ENCODE measurements at places on chromosomes 7 and 10. TPM values are rescaled to one million over a fixed set of nuclear protein-coding genes. Genes with fewer than 3 reads are reported as not detected.

Gene OR13A1
- 0.15 TPM for total RNA-seq

Gene TES
- total RNA-seq = 0.20 TPM

Gene CYP2E1
- not detected for total RNA-seq

Gene HGF
- 1.1 TPM for total RNA-seq

Gene CALML3
- total RNA-seq = not detected

Gene SNX10
- total RNA-seq = 10.2 TPM

Gene EVX1
- total RNA-seq = not detected

Gene HHEX
- total RNA-seq = not detected

Gene HABP2
- total RNA-seq = not detected

Gene TMEM229A
- total RNA-seq = not detected

Gene WNT2
- 0.20 TPM for total RNA-seq

Gene GSTO2
- 0.20 TPM for total RNA-seq

Gene LRRC61
- not detected for total RNA-seq

Gene TSPAN14
- total RNA-seq = 44.4 TPM

Gene ASAH2
- total RNA-seq = 1.9 TPM

Gene AKR1D1
- not detected for total RNA-seq

Gene UCN3
- total RNA-seq = not detected

Gene TNS3
- total RNA-seq = 115 TPM

Gene MXI1
- 14.4 TPM for total RNA-seq

Gene NSUN5
- 30.2 TPM for total RNA-seq

Gene ARHGEF35
- not detected for total RNA-seq

Gene GIMAP6
- not detected for total RNA-seq

Gene AGBL3
- total RNA-seq = 1.8 TPM

Gene KNDC1
- total RNA-seq = not detected

Gene ZPBP
- total RNA-seq = not detected

Gene OR6B1
- not detected for total RNA-seq

Gene JAKMIP3
- total RNA-seq = not detected

Gene PIK3AP1
- 4.5 TPM for total RNA-seq

Gene ASIC3
- total RNA-seq = 0.20 TPM

Gene CADPS2
- 5.9 TPM for total RNA-seq

Gene MRPS24
- 260 TPM for total RNA-seq

Gene SPDYE11
- not detected for total RNA-seq

Gene TBC1D12
- total RNA-seq = 10.7 TPM

Gene SMIM30
- total RNA-seq = 109 TPM

Gene UNCX
- total RNA-seq = not detected

Gene IL2RA
- not detected for total RNA-seq

Gene MOGAT3
- total RNA-seq = not detected

Gene FAM24A
- total RNA-seq = not detected

Gene SLC26A3
- not detected for total RNA-seq

Gene DPYSL4
- total RNA-seq = 6.0 TPM

Gene FGFR2
- total RNA-seq = 2.1 TPM

Gene MACC1
- total RNA-seq = 0.15 TPM

Gene PRRT4
- not detected for total RNA-seq

Gene GPR158
- total RNA-seq = 0.02 TPM

Gene KIN
- total RNA-seq = 14.4 TPM

Gene TMEM225B
- 0.20 TPM for total RNA-seq

Gene KAZALD1
- total RNA-seq = 12.5 TPM

Gene HTR5A
- not detected for total RNA-seq

Gene LAMTOR4
- 157 TPM for total RNA-seq

Gene SAP25
- total RNA-seq = not detected

Gene ZNF503
- 9.1 TPM for total RNA-seq

Gene H2BK1
- total RNA-seq = not detected

Gene ARHGEF5
- total RNA-seq = 3.3 TPM

Gene CFAP43
- total RNA-seq = 2.1 TPM

Gene GPR146
- 4.9 TPM for total RNA-seq

Gene ADIRF
- total RNA-seq = 4.2 TPM

Gene WIPF3
- not detected for total RNA-seq

Gene PDK4
- 1.1 TPM for total RNA-seq
